Occipital lobe (tissue), 3 donors: ENCODE measurements at places on chromosomes 16 and 17. TPM values are rescaled to one million over a fixed set of nuclear protein-coding genes. Genes with fewer than 3 reads are reported as not detected.

GRCh38 chr16:69663846-69664245 is 62.5 kb downstream of the NQO1 start:
- no peak for DNase-seq

DNA sequence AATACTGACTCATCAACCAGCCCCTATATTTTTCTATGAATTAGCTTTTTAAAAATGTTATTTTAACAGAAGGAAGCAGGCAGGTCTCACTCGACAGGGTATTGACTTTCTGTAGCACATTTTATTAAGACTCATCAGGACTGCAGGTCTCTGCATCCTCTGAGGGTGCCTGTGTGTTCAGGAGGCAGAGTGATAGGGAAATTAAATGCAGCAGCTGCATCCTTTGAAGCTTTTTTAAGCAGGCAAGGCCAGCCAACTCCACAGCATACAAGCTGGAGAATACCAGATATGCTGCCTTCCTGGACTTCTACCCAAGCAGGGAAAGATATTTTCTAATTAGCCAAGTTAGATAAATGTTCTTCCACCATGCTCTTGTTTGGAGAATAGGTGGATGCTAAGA is 124.9 kb downstream of the WSCD1 start:
- no peak for DNase-seq

- no peak for DNase-seq
These were observed 856 bp downstream of the DNAJA2 start for GRCh38 chr16:46972429-46973206.

DNA sequence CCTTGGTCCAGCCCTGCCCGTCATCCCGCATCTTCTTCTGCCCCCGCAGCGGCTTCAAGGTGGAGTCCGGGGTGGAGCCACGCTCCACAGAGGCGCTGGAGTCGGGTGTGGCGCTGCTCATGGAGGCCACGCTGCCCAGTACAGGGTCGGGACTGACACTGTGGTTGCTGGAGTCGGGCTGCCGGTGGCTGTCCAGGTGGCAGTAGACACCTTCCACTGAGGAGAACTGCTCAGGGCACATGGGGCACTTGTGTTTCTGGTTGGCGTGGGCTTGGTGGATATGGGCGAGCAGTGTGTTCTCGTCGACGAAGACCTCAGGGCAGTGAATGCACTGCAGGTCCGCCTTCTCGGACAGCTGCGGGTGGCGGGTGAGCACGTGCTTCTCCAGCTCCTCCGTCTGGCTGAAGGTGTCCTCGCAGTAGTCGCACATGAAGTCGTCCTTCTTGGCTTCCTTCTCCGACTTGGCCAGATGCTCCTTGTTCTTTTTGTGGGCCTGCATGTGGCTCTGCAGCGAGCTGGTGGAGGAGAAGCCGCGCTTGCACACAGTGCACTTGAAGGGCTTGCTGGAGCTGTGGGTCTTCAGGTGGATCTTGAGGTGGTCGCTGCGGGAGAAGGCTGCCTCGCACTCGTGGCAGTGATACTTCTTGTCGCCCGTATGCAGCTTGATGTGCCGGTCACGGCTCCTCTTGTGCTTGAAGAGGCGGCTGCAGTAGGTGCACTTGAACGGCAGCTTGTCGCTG is 217.8 kb downstream of the ZNF423 start:
- DNase-seq, result no peak

The PRSS27 gene
- total RNA-seq, result 1.6 TPM

The NKD1 gene
- total RNA-seq, result 2.2 TPM

The SPNS2 gene
- total RNA-seq, result 15.9 TPM
